PC-9 (cell line): ENCODE measurements at places on chromosomes 2 and 18. TPM values are rescaled to one million over a fixed set of nuclear protein-coding genes. Genes with fewer than 3 reads are reported as not detected.
A peak's percentile ranks its signal among the peaks of the same experiment; 100 is the strongest.

- no peak for DNase-seq
These were observed 36.0 kb downstream of the SKA1 start for GRCh38 chr18:50410894-50411293.

DNA sequence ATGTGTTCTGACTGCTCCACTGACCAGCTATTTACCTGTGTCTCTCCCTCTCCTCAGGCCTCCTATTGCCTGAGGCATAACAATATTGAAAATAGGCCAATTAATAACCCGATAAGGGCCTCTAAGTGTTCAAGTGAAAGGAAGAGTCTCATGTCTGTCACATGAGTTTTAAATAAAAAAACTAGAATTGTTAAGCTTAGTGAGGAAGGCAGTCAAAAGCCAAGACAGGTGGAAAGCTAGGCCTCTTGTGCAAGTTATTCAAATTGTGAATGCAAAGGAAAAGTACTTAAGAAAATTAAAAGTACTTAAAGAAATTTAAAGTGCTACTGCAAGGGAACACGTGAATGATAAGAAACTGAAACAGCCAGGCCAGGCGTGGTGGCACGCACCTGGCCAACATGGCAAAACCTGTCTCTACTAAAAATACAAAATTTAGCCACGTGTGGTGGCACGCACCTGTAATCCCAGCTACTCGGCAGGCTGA, 44.9 kb upstream of the TAF4B start:
- DNase-seq: no peak

DNA sequence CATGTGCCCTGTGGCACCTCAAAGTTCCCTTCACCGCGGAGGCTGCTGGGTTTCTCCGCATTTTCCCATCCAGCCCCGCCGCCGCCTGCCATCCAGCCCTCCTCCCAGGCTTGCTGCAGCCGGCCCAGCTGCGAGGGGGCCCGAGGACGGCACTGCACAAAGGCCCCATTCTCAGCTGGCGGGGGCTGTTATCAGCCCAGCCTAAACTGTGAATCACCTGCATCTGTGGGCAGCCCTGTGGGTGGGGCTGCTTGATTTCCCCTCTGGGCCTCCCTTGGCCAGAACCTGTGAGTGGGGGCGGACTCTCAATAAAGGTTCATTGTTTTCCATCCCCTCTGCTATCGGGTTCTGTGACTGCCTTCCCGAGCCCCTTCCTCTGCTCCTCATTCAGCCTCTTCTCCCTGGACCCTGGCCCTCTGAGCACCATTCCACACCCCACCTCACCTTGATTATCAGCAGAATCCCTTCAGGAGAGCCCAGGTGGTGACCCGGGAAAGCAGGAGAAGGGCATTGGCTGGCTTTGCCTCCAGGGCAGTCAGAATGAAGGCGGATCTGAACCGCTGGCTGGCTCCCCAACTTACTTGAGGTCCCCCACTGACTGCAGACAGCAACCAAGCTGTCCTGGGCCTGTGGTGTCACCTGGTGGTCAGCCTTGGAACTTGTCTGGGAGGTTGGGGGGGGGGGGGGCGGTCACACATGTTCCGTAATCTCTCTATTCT, 204.5 kb downstream of the ZFP36L2 start:
- DNase-seq: peak; percentile 48

GRCh38 chr2:8779795-8780671, 57.4 kb downstream of the KIDINS220 start:
- DNase-seq: no peak

GRCh38 chr2:229273006-229273722, 2.1 kb upstream of the PID1 start:
- DNase-seq: no peak

GRCh38 chr18:54261894-54262293, 7.4 kb upstream of the POLI start:
- no peak for DNase-seq

CYP27C1 gene
- total RNA-seq: 0.94 and 1.6 TPM in 2 replicates

- no peak for DNase-seq
These were observed 48.9 kb upstream of the MYL1 start for GRCh38 chr2:210363876-210364275.

MOCOS gene
- total RNA-seq: 22.7 and 30.4 TPM in 2 replicates

TMEM178A gene
- 2.8 and 2.9 TPM in 2 replicates for total RNA-seq
